Mesenteric fat pad (tissue), 1 donor: ENCODE measurements at places on chromosomes 1 and 21.

DNA sequence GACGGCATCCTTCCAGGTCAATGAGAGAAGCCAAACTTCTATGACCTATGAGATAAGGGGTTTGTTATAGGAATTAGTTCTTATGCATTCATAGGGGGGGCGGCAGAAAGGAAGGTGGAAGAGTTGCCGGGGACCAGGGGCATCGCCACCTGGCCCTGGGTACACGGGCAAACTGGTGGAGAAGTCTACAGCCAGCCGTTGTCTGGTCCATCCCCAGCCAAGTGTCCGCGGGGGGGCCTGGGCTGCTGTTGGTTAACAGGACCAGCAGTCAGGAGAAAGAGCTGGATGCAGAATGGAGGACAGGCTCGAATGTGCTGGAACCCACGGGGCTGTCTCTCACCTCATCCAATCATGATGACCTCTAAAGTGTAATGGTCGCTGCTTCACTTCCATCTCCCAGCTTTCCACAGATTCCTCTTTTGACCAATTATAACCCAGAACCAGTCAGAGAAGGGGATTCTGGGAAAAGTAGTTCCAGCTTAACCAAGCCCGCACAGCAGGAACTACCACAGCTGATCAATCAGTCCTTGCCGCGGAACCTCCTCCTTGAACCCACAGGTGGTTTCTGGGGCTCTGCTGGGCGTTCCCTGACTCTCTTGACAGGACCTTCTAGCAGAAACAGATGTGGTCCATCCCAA, 17.8 kb downstream of the TMEM51 start:
- DNase-seq: no peak

DNA sequence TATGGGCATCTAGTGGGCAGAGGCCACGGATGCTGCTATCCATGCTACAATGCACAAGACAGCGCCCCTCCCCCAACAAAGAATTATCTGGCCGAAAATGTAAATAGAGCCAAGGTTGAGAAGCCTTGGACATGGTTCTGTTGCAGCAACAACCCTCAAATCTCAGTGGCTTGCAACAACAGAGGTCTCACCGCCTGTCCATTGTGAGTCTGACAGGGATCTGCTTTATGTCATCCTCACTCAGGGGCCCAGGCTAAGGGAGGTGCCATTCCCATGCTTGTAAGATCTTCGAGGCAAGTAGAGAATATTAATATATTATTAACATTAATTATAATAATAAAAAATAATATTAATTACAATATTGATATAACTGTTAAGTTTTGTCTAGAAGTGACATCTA, 9.5 kb upstream of the PITHD1 start:
- no peak for DNase-seq

- no peak for DNase-seq
Measured at GRCh38 chr1:25932321-25932720, 26.1 kb upstream of the STMN1 start.

DNA sequence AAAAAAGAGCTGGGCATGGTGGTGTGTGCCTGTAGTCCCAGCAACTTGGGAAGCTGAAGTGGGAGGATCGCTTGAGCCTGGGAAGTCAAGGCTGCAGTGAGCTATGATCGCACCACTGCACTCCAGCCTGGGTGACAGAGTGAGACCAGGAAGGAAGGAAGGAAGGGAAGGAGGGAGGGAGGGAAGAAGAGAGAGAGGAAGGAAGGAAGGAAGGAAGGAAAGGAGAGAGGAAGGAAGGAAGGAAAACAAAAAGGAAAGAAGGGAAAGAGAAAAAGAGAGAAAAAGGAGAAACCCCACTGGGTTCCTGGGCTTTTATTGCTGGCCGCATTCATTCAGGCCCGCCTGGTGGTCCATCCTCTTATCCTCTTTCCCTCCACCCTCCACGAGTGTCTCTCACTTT, 9.8 kb downstream of the SLC2A7 start:
- no peak for DNase-seq

- no peak for DNase-seq
Measured at GRCh38 chr21:35927262-35927661, 133.1 kb downstream of the SETD4 start.

DNA sequence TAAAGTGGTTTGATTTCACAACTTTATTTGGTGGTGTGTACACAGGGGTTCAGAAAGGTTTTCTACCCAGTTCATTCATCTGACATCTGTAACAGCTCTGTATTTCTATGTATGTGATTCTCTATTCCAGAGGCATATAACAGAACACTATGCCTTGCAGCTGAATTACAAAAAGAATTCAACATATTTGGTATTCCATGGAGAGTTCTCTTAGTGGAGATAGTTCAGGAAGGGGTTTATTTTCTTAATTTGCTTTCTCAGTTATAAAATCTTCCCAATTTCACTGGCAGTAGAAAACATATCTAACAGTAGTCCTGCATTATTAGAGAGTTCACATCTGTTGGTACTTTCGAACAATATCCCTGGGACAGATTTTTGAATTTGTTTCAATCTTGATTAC, 207.9 kb upstream of the LYPLAL1 start:
- no peak for DNase-seq

DNA sequence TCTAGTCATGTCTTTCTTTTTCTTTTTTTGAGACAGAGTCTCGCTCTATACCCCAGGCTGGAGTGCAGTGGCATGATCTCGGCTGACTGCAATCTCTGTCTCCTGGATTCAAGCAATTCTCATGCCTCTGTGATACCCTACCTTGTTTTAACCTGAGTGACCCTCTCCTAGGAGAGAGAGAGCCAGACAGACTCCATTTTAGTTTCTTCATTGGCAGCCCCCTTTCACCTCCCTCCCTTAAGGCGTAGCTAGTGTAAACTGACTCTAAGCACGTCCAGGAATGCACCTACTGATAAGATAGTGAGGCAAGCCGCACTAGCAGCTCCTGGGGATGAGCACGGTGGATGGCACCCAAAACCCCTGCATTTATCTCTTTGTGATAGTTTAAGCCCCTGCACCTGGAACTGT, 5.2 kb upstream of the PKNOX1 start:
- no peak for DNase-seq

GRCh38 chr1:202259705-202260104, 66.1 kb downstream of the LGR6 start:
- DNase-seq: peak; percentile 53

- no peak for DNase-seq
Measured at GRCh38 chr1:65490231-65491009, 70.0 kb downstream of the LEPR start.

- peak; percentile 41 for DNase-seq
Measured at GRCh38 chr1:205583461-205584130, 48.2 kb downstream of the ELK4 start.

DNA sequence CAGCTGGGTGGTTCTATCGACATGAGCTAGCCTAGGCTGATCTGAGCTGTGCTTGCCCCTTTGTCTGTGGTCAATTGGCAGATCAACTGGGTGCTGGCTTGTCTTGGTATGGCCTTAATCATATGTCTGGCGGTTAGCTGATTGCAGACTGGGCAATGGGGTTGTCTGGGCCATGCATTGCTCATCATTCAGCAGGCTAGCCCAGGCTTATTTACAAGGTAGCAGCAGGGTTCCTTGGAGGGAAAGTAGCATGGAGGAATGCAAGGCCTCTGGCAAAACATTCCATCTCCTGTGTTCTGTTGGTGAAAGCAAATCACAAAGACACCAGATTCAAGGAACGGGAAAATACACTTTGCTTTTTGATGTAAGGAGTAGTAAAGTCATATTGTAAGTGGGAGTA, 84.0 kb upstream of the IVNS1ABP start:
- DNase-seq: no peak

DNA sequence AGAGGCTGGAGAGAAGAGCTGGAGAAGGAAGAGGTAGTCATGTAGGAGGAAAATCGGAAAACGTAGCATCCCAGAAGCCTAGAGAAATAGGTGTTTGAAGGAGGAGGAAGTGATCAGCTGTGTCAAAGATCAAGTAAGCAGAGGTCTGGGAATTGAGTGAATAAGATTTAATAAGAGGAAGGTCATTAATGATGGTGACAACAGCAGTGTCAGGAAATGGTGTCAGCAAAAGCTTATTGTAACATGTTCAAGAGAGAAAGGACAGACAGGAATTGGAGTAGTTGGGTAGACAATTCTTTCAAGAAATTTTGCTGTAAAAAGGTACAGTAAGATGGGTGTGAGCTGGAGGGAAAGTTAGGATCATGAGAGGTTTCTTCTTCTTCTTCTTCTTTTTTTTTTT, 41.6 kb upstream of the SLC6A9 start:
- DNase-seq: no peak

DNA sequence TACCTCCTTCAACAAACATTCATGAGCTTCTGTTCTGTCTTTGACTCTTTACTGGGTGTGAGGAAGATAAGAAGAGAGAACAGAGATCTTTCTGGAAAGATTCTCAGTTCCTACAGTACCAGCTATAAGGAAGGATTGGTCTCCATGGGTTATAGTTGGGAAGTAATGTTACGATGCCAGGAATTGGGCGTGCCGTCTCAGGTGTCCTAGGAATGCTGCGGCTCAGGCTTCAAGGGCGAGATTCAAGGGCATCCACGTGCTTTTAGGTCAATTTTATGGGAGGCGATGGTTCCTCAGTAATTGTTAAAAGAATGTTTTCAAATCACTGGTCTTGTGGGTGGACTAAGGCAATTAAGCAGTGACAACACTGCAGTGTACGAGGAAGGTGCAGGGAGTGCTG, 27.3 kb downstream of the COG2 start:
- DNase-seq: no peak

- no peak for DNase-seq
Measured at GRCh38 chr1:109954041-109954512, 30.5 kb upstream of the AHCYL1 start.

DNA sequence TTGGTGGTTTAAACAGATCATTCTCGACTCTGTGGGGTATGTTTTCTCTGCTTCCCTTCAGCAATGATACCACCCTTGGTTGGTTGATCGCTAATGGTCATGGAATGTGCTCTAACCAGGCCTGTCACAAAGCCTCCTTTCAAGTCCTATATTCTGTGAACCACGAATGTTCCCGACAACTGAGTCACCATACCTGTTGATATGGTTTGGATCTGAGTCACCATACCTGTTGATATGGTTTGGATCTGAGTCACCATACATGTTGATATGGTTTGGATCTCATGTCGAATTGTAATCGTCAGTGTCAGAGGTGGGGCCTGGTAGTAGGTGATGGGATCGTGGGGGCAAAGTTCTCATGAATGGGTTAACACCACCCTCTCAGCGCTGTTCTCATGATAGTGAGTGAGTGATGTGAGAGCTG, 10.2 kb upstream of the CAMK2N1 start:
- DNase-seq: no peak

DNA sequence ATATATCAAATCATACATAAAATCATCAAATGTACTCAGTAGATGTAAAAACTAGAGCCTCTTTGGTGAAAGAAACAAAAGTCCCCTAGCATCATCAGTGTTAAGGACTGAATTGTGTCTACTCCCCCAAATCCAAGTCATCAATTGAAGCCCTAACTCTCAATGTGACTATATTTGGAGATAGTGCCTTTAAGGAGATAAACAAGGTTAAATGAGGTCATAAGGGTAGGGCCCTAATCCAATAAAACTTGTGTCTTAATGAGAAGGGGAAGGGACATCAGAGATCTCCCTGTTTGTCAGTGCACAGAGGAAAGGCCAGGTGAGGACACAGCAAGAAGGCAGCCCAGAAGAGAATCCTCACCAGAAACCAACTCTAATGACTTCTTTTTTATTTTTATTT, 33.5 kb downstream of the USP24 start:
- DNase-seq: no peak

GRCh38 chr1:2132222-2133038, 62.1 kb downstream of the FAAP20 start:
- DNase-seq: no peak

DNA sequence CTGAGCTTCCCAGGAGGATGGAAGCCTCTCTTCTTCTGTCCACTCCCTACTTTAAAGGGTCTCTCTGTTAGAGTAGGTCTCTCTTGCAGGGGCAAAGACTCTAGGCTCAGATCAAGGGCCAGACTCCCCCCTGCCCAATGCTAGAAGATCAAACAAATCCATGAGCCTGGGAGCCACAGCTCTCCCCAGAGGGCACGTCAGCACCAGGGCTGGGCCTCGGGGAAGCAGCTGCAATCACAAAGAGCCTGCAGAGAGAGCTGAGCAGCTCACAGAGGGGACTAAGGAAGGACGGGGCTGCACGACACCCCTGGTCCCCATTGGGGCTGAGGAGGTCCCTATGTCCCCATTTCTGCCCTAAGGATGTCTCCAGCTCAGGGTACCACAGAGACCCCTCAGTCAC, 3.9 kb downstream of the CNTN2 start:
- no peak for DNase-seq

DNA sequence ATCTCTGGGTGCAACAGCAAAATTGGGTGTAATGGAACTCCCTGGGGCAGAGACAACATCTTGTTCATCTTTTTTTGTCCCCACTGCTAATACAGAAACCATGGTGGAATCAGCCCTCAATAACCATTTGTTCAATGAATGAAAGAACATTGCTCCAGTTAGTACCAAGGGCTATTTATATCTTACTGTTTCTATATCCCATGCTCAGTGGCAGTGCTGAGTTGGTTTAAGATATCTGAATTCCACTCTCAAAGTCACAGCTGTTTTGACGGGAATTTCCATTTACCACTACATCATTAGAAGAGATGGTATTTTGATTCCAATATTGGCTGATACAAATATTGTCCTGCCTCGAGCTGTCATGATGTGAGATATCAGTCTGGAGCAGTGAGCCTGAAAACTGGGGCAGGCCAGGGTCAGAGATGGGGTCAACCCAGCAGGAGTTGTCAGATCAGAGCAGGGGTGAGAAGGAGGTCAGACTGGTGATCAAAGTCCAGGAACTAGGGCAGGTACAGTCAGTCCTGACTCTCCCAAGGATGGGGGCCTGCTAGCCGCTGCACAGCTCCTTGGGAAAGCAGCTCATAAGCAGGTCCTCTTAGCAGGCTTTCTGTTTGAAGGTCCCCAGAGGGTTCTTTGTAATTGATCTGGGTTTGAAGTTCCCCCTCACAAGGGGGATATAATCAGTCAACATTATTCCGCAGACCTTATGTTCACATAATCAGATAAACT, 5.8 kb upstream of the PHC2 start:
- no peak for DNase-seq

- DNase-seq: peak; percentile 85
Measured at GRCh38 chr1:228148935-228149405, 760 bp upstream of the GJC2 start.

- DNase-seq: no peak
Measured at GRCh38 chr21:42003051-42003461, 7.1 kb downstream of the ZBTB21 start.

GRCh38 chr21:39641827-39642450, 29.2 kb downstream of the B3GALT5 start:
- DNase-seq: no peak

GRCh38 chr1:243917177-243917862, 67.3 kb upstream of the AKT3 start:
- no peak for DNase-seq

DNA sequence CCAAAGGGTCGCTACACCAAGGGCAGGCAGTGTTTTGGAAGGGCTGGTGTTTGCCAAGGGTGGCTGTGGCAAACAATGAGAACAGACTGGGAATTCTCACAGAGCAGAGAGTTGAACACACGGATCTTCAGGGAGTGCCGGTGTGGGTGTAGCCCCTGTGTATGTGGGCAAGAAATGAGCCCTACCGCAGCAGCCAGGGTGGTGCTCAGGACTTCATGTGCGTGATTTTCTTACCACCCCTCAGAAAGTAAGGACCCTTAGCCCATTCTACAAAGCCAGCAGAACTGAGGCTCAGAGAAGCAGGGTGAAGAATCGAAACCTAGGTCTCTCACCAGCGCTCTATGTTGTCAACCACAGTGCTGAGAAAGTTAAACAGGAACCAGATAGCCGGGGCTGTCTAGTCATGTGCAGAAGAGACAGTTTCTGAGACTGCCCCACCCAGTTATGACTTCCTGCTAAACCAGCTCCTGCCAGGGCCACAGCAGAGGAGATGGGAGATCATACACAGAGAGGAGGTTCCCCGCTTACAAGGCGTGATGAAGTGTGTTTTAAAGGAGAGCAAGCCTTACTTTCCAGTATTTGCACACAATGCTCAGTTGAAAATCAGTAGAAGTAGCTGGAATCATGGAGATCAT, 21.9 kb upstream of the MORC3 start:
- DNase-seq: peak; percentile 57
